ENCODE measurements at places on chromosomes 7 and 10.

DNA sequence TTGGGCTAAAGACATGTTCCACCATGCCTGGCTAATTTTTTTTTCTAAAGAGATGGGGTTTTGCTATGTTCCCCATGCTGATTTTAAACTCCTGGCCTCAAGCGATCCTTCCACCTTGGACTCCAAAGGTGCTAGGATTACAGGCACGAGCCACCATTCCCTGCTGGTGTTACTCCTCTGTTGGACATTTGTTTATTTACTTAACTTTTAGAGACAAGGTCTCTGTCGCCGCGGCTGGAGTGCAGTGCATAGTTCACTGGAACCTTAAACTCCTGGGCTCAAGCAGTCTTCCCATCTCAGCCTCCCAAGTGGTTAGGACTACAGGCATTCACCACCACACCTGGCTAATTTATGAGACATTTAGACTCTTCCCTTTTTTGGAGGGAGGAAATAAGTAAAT, 38.9 kb downstream of the CCAR1 start:
- no peak for DNase-seq

DNA sequence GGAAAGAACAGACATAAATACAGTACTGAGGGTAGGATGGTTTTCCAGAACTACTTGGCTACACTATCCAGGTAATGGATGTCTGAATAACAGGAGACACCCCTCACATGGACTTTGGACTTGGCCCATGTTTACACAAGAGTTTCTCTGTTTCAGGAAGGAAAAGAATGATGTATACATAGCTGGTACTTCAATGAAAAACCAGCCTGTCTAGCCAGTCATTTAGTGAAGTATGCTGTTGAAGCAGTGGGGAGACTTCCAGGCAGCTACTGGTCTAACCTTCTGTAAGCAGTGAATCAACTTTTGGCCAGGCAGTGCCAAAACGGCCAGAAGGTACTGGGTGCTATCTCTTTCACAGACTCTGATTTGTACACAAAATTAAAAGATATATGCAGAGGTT, 135.0 kb downstream of the MBL2 start:
- no peak for DNase-seq

DNA sequence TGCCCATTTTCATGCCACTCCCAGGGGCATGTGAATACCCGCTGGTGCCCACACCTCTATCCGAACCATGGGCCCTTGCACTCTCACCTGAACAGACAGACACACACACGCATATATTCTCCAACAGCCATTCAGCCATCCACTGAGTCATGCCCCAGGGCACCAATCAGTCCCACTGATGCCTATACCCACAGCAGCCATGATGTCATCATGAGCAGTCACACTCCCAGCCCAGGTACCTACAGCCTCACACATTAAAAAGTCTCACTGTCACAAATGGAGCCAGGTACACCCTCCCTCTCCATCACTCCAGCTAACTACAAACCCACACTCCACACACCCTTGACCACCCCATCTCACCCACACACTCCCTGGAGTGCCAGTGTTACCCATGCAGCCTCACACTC, 12.2 kb downstream of the VSIR start:
- no peak for DNase-seq

- DNase-seq = no peak
These were observed 42.1 kb upstream of the IKZF1 start for GRCh38 chr7:50262446-50262845.

DNA sequence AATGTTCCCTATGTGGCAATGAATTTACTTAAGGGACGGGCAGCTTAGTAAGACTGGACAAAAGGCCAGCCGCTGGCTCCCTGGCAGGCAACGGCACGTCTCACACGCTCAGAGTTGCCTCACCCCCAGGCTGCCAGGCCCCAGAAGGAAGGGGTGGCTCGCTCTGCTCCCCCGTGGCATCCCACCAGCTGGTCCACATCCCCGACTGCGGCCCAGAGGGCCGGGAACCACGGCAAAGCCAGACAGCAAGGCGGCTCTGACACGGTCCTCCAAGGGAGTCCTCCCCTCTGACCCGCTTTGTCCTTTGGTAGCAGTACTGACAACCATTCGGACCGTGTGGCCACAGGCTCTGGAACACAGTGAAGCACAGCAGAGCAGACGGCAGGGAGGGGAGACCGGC, 34.1 kb downstream of the NUDT1 start:
- no peak for DNase-seq

Data from mesothelial cell of epicardium (in vitro differentiated cells).